ENCODE measurements at places on chromosomes 5 and 9.
A peak's percentile ranks its signal among the peaks of the same experiment; 100 is the strongest.

GRCh38 chr5:113824307-113824706 is 310.8 kb downstream of the YTHDC2 start:
- no peak for DNase-seq

DNA sequence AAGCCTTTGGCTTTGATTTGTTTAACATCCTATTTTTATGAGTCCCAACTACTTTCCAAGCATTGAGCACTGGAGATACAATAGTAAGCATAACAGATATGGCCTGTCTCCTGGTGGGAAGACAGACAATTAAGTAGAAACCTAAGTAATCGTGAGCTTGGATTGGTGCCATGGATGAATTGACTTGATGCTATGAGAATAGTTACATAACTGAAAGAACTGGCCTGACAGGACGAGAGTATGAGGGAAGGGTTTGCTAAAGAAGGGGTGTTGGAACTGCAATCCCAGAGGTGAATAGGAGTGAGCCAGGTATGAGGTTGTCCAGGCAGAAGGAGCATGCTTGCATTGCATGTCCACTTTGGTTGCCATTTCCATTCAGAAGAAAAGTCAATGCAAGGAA is 52.4 kb downstream of the GPR21 start:
- no peak for DNase-seq

GRCh38 chr5:3671337-3671736 is 75.7 kb downstream of the IRX1 start:
- DNase-seq = no peak

GRCh38 chr5:51632793-51633192 is 249.5 kb downstream of the ISL1 start:
- no peak for DNase-seq

GRCh38 chr5:56615361-56616153 is 199.8 kb upstream of the MAP3K1 start:
- no peak for DNase-seq

GRCh38 chr5:21171038-21171437 is 1183.0 kb upstream of the CDH18 start:
- no peak for DNase-seq

GRCh38 chr9:34363619-34364351 is 12.9 kb downstream of the MYORG start:
- no peak for DNase-seq

GRCh38 chr5:140169410-140169809 is 5.6 kb upstream of the CYSTM1 start:
- DNase-seq = no peak

DNA sequence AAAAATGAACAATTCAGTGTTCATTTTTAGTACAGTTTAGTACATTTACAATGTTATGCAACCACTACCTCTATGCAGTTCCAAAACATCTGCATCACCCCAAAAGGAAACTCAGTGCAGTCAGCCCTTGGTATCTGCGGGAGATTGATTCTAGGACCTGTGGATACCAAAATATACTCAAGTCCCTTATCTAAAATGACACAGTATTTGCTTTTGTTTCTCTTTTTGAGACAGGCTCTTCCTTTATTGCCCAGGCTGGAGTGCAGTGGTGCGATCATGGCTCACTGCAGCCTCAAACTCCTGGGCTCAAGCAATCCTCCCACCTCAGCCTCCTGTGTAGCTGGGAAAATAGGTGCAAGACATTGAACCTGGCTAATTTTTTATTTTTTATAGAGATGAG is 114.0 kb downstream of the PIP5K1B start:
- DNase-seq = no peak

DNA sequence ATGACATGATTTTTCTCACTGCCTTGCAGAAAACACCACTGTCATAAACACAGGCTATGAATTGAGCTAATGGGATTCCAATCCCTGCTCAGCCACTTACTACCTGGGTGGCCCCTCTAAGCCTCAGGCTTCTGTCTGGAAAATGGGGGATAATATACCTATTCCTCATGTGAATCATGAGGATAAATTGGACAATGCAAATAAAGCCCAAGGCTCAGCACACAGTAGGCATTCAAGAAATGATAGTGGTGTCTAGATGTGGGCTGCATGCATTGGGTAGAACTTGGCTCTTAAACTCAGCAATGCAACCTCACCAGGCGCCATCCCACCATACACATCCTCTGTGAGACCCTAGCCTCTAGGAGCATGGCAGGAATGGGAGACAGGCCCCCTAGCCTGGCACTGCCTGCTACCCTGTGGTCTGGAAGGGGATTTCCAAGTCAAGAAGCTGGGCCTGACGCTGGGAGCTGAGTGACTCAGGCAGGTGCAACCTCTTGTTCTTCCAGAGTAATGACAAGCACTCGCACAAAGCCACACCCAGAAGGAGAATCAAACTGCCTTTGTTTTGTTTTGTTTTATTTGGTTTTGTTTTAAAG is 2.3 kb upstream of the TNIP1 start:
- DNase-seq = no peak

- DNase-seq = no peak
Observed at GRCh38 chr9:93813221-93814076, 141.7 kb downstream of the BARX1 start.

DNA sequence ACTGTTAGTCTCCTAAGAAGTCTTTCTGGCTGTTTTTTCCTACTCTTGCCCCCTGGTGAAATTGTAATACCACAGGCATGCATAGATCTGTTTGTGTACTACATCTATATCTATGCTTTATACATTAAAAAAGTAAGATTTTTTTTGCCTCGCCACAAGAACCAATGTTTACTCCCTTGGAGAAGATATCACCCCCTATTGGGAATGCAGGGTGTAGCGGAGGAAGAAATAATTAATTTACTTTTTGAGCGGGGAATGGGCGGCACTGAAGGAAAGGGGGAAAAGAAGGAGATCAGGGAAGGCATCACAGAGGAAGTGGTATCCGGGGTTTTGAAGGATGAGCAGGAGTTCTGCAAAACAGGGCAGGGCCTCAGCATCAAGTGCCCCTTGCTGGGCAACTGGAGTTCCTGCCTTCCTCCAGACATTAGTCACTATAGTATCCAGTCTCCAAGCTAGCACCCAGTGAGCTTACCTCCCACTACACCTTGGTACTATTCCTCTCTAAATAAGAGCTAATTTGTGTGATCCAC is 134.9 kb downstream of the GABBR2 start:
- DNase-seq = no peak

DNA sequence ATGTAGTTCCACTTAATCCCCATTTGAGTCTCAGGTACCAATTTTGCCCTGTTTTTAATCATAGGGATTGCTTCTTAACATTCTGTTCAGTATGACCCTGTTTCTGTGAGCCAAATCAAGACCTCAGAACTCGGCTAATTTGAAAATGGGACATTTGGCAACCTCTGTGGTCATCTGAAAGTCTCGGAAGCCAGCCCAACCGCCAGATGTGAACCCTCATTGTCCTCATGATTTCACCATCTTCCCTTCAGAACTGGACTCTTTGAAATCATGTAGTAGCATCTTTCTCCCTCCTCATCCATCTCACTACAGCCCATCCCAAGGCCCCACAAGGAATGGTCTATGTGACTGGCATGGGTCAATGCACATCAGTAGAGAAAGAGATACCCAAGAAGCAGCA is 88.9 kb downstream of the S1PR3 start:
- no peak for DNase-seq

DNA sequence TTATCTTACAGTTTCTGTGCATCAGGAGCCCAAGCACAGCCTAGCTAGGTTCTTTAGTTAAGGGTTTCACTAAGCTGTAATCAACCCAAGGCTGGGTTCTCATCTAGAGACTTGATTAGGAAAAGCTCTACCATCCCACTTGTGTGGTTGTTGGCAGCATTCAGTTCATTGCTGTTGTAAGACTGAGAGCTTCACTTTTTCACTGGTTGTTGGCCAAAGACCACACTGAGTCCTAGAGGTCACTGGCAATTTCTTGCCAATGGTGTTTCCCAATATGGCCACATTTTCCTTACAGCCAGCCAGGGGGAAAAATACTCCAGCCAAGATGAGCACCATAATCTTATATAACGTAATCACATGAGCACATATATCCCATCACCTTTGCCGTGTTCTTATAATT is 74.3 kb downstream of the SMIM15 start:
- no peak for DNase-seq

- DNase-seq = peak; percentile 12
Observed at GRCh38 chr5:109655841-109656240, 33.9 kb upstream of the MAN2A1 start.

DNA sequence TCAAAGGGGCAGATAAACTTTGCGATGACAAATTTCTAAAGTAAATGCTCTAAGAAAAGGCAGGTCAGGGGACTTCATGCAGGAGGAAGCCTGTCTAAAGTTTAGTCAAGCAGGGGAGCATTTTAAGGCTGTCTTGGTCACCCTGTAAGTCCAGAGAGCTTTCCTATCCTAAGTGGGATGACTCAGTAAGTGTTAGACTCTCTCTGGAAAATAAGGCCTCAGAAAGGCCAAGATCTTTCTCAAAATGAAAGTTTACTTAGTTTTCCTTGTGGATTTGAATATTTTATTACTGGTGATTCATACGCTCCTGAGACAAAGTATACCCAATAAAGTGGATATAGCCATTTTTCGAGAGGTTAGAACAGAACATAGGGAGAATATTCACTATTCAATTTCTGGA is 806.9 kb upstream of the CDH9 start:
- no peak for DNase-seq

DNA sequence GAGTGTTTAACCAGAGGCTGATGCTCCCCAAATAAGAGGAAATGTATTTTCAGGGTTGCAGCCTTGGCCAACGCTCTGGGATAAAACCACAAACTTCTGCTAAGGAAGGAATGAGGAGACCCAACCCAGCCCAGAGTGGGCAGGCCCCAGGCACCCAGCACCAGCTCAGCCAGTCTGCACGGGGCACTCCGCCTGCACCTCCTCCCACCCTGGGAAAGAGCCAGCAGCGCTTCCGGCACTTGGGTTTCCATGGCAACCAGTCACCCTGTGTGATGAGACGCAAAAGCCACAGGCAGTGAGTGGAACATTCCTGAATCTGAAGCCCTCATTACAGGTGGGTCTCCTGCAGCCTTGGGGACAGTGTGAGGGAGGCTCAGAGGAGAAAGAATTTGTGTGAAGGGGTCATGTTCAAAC is 85.2 kb upstream of the ZBTB43 start:
- DNase-seq = peak; percentile 45

- DNase-seq = no peak
Observed at GRCh38 chr9:117245175-117245829, 169.6 kb downstream of the ASTN2 start.

- DNase-seq = peak; percentile 83
Observed at GRCh38 chr9:28212979-28213378, 639.7 kb upstream of the C9orf72 start.

DNA sequence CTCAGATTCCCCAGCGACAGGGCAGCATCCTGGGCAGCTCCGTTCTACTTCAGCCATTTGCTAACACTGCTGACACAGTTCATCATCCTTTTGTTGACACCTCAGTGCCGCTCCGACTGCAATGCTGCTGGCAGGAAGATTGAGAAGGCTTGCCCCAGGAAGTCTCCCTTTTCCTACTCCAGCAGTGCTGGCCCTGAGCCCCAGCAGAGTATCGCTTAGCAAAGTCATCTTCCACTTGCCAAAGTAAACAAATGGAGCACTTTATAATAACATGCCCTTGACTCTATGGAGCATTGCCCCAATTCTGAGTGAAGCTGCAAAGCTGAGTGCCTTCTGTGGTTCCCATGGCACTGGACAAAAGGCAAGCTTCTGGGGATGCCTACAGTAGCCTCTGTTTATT is 32.2 kb downstream of the PRLR start:
- peak; percentile 64 for DNase-seq

DNA sequence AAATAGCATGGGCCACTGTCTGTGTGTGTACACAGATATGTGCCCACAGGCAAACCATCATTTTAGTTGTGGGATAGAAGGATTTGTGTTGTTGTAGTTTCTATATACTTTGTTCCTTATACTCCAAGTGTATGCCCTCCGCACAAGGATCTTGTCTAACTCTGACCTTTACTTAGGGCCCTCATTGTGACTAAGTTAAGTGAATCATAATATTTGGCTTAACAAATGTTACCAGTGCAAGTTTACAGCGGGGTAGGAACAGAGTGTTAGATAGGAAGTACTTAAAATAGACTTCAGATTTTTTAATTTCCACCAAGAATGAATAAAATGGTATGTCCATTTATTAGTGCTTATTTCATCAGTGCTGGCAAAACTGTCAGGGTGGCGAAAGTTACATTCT is 29.5 kb upstream of the CYFIP2 start:
- DNase-seq = no peak

GRCh38 chr5:157778121-157778805 is 34.8 kb downstream of the LSM11 start:
- DNase-seq = peak; percentile 70

GRCh38 chr9:12958279-12958678 is 183.5 kb downstream of the LURAP1L start:
- no peak for DNase-seq

DNA sequence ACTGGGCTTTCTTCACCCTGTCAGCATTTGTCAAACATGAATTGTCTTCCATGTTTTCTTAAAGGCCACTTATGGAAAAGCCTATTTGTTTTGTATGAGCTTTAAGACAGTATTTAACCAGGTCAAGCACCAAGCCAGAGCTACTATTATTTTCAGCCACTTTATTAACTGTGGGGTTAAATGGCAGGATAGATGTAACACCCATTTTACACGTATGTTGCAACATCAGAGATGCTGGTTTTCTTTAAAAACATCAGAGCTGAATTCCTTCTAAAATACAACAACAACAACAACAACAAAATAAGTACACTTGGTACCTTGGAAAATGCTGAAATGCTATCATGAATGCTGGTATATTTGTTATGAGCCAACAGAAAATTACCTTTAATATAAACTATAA is 13.6 kb downstream of the ARRDC3 start:
- no peak for DNase-seq

DNA sequence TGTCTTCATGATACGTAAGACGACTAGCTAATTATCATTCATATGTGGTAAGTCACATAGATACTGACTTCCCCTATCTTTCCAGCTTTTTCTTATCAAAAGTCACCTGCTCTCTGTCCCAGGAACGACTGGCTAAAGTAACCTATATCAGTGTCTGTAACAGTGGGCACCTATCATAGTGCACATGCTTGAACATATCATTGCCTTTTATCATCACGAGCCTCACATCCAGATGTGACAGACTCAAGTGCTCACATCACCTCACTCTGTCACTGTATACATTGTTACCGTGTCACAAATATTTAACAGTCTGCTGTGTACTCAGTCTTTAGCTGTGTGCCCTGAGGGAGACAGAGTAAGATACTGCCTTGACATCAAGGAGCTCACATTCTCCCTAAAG is 125.4 kb upstream of the CCDC152 start:
- DNase-seq = no peak

DNA sequence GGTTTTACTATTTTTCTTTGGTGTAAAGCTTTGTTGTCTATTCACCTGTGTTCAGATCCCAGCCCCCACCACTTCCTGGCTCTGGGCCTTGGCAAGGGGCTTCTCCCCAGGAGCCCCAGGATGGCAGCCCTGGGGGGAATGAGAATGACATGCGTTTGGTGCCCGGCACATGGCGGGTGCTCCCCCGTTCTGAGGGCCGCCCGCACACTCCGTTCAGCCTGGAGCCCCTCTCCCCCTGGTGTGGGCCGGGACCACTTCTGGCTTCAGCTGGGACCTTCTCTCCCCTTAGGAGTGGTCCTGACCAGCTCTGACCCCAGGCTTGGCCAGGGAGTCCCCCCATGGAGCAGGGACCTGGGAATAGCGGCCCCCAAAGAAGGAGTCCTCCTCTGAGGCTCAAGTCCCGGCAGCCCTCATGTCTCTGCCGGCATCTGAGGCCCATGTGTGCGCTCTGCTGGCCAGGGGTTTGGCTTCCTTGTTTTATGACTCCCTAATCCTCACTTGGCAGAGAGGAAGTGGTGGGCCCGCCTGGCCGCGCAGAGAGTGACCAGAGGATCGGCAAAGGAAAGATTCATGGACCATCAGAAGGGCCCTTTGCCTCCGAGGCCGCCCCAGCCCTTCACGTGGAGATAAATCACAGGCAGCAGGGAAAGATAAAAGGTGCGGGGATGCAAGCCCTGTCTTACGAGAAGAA is 57.0 kb upstream of the LMX1B start:
- no peak for DNase-seq
